ENCODE measurements at places on chromosomes 11 and 22. TPM values are rescaled to one million over a fixed set of nuclear protein-coding genes. Genes with fewer than 3 reads are reported as not detected.
A peak's percentile ranks its signal among the peaks of the same experiment; 100 is the strongest.

DNA sequence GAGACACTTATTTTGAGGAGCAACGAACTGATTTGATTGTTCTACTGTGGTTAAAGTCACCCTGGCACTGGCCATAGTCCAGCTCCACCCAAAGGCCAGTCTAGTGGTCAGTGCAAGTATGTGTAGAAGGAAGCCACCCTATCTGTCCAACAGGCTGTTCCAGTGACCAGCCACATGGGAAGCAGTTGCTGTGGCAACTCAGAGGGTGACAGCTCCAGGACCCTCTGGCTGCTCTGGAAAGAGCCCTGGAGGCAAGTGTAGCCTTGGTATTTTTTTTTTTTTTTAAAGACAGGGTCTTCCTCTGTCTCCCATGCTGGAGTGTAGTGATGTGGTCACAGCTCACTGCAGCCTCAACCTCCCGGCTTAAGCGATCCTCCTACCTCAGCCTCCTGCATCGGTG lies 27.8 kb downstream of the LMO1 start:
- no peak for DNase-seq

DNA sequence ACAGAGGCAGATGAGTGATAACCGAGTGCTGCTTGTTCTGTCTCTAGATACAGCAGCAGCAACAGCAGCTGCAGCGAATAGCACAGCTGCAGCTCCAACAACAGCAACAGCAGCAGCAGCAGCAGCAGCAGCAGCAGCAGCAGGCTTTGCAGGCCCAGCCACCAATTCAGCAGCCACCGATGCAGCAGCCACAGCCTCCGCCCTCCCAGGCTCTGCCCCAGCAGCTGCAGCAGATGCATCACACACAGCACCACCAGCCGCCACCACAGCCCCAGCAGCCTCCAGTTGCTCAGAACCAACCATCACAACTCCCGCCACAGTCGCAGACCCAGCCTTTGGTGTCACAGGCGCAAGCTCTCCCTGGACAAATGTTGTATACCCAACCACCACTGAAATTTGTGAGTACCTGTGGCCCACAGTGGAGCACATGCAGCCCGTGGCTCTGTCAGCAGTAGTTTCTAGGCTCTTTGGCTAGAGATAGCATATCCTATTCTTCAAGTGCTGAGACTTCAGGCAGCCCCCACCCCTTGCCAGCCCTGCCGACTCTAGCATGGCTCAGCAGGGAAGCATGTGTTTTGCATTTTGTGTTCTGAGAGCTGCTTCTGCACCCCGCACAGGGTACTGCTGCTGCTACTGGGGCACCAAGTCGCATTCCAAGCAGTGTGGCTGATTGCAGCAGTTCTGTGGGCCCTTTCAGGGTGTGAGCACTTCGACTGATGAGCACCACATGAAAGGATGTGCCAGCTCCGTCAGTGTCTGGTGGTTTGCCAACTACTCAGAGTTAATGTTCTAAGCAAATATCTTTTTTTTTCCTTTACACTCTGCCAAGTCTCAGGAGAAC lies 59.2 kb downstream of the MED15 start:
- DNase-seq, result peak; percentile 46

The ST14 gene
- total RNA-seq, result 6.6 TPM

DNA sequence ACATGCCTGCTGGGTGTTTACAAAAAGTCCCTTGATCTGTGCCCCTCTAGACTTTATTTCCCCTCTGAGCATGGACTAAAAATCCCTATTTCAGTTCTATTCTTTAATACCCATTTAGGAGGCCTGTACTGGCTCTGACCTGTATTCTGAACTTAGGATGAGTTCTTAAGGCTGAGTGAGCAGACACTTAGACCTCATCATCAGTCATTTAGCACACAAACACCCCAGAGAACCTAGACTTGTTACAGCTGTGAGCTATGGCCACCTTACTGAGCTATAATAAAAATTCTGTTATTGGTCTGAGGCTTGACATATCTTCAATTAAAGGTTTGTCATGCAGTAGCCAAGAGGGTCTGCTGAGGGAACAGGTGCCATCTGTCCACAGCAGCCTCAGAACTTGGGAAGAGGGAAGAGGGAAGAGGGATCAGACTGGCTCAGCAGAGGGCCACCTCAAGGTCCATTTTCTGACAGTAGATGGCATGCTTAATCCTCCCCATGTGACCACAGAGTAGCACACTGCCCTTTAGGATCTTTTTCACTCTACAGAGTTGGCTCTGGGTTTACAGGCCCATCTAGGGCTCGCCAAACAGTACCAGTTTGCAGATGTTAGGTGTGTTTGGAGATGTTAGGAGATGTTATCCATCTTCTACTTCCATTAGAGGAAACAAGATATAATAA lies 30.2 kb upstream of the RRM1 start:
- DNase-seq, result no peak

The CSRP3 gene
- 0.37 TPM for total RNA-seq

The WT1 gene
- 73.8 TPM for total RNA-seq

The SYT8 gene
- not detected for total RNA-seq

Measured in ovary (tissue), 10 donors.